Activated T-helper 1 cell treated with Interleukin-2 at 50 U/mL for 16 hours (primary cell): ENCODE measurements at places on chromosomes 1 and 21.

DNA sequence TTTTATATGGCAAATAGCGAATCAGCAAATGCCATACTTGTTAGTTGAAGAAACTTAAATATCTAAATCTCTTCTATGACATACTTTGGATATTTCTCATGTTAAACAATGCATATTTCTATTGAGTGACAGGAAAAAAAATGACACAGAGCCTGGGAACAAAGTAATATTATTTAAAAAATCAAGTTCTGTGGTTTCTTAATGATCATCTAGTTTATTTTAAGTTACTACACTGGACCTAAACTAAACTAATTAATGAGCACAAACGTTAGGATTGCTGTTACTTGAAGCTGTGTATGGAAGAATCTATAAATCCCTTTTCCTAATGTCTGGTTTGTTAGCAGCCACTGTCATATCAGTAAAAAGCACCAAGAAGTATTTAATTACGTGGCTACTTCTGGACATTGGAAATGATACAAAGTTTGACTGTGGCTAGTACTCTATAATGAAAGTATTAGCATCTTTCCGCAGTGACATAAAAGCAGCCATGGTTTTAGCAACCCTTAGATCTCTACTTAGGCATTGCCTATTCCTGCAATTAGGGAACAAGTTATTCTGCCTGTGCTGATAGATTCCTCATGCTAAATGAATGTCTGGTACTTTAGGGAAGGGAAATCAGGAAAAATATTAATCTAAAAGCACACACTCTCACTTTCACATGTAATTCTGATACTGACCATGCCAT lies 981.7 kb upstream of the B3GALT2 start:
- no peak for DNase-seq

GRCh38 chr1:66831529-66832239 lies 30.6 kb upstream of the INSL5 start:
- DNase-seq: no peak

DNA sequence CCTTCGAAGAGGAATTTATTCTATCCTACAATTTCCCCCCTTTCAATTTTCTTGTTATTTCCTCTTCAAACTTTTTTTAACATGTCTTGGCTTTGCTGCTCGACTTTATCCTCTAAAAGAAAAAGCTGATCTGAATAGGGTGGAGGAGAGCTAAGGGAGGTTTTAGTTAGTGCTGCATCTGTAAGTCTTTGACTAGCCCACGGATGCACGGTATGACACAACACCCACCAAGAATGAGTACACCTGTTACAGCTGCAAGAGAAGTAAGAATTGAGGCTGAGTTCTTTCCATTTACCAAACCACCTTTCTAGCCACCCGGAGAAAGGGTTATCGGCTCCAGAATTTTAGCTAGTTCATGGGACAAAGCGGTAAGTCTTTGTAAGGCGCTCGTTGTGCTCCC lies 23.8 kb downstream of the SCCPDH start:
- no peak for DNase-seq

GRCh38 chr1:156750711-156751450 lies 594 bp downstream of the HDGF start:
- no peak for DNase-seq

DNA sequence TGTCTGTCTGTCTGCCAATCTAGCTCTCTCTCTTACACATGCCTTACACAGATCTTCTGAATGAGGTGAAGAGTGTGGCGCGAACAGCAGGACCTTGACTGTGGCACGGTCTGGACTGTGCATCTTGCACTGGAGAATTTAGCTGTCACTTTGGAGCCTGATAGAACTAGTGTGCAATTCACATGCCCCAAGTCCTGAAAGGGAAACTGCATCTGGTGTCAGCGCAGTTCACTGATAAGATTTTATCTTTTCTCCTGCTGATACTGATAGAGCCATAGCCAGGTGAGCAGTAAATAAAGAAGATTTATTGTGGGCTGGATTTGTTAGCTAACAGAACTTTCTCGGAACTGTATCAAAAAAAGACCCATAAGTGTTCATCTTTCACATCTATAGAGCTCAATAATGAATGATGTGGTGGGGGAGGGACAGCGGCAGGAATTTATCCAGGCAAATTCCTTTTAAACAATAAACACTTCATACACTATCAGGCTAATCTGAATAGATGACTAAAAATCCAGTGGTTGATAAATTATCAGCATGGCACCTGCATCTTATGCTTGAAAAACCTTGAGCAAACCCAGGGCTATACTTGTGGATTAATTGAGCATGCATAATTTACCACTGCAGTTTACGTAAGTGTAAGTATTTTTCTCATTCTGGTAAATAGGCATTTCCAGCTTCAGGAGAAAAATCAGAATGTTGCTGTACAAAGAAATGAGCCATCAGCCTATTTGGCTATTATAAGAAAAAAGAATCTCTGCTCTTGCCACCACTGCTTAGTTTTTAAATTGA lies 104.1 kb downstream of the NTNG1 start:
- DNase-seq: no peak

GRCh38 chr1:2104621-2105427 lies 54.6 kb downstream of the PRKCZ start:
- no peak for DNase-seq

- DNase-seq: no peak
Measured at GRCh38 chr1:22539510-22540118, 23.7 kb upstream of the EPHA8 start.

- DNase-seq: no peak
Measured at GRCh38 chr21:45912611-45913417, 68.8 kb upstream of the COL6A1 start.

- DNase-seq: no peak
Measured at GRCh38 chr1:247347477-247348222, 16.0 kb upstream of the ZNF496 start.

DNA sequence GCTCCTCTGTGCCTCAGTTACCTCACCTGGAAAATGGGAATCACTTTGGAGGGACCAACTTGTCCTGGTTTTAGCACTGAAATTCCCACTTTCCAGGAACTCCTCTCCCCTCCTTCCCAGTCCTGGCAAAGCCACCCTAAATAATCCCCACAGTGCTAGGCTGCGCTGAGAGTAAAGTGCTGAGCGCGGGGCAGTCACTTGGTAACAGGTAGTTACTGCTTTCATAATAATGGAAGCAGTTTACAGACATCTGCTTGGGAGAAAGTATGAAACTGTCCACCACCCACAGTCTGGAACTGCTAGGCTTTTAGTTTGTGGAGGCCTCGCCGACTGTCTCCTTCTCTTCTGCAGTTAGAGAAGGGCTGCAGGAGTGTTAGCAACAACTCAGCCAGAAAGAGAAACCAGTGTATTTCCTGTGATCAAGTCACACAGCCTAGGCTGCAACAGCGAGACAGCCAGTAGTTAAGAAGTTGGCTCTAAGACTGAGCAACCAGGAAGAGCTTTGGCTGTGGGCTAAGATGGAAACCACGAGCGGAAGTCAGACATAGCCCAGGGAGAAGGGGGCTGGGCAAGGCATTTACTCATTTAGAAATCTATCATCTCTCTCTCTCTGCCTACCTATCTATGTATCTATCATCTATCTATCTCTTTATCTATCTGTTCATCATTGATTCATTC lies 30.8 kb upstream of the ABCG1 start:
- DNase-seq: peak; percentile 69

- no peak for DNase-seq
Measured at GRCh38 chr1:163668472-163668871, 346.7 kb downstream of the NUF2 start.

GRCh38 chr1:109996476-109996875 lies 11.9 kb downstream of the AHCYL1 start:
- no peak for DNase-seq

GRCh38 chr21:16199539-16199938 lies 469.8 kb downstream of the USP25 start:
- DNase-seq: no peak

GRCh38 chr1:65469889-65470340 lies 49.4 kb downstream of the LEPR start:
- DNase-seq: no peak

GRCh38 chr1:204259196-204259595 lies 45.4 kb upstream of the GOLT1A start:
- no peak for DNase-seq

DNA sequence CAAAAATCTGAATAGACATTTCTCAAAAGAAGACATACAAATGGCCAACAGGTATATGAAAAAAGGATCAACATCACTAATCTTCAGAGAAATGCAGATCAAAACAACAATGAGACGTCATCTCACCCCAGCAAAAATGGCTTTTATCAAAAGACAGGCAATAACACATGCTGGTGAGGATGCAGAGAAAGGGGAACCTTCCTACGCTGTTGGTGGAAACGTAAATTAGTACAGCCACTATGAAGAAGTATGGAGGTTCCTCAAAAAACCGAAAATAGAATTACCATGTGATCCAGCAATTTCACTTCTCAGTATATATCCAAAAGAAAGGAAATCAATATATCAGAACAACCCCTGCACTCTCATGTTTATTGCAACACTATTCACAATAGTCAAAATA lies 65.1 kb upstream of the ATP1B1 start:
- no peak for DNase-seq

DNA sequence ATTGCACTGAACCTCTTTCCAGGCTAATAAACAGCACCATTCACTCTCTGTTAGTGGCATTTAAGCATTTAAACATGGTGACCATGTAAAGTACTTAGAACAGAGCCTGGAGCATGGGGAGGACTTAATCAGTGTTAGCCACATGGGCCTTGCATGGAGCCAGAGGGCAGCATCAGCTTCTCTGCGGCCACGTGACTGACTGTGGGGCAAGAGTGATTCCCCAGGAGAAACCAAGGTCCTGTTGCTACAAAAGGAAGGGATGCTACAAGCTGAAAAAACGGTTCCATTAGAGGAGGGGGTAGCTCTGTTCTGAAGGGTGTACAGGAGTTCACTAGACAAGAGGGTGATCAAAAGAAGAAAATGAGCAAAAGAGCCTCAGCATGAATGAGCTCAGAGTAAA lies 256.8 kb downstream of the MATN1 start:
- no peak for DNase-seq

- DNase-seq: no peak
Measured at GRCh38 chr1:209342441-209343175, 240.9 kb upstream of the CAMK1G start.

GRCh38 chr1:87330057-87330884 lies 1.6 kb downstream of the LMO4 start:
- DNase-seq: no peak

DNA sequence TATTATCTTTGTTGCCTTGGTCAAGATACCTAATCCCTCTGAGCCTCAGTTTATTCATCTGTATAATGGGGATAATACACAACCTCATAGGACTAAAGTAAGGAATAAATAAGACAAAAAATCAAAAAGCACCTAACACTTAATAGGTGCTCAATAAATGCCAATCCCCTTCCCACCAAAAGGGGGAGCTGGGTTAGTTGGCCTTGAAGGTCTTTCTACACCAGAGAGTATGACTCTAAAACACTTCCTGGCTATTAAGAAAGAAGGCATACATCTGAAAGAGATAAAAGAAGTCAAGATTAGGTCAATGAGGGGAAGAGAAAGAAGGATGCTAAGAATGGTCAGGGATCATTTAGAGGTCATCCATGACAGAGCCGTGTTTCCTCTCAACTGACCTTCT lies 11.1 kb downstream of the VSIG8 start:
- DNase-seq: no peak
